ENCODE measurements at places on chromosomes 2 and 18. TPM values are rescaled to one million over a fixed set of nuclear protein-coding genes. Genes with fewer than 3 reads are reported as not detected.

The IL1F10 gene
- total RNA-seq: not detected

The TMEM150A gene
- 20.2 TPM for total RNA-seq

The ALS2 gene
- 15.1 TPM for total RNA-seq

The RFTN2 gene
- total RNA-seq: 15.8 TPM

The RPIA gene
- total RNA-seq: 13.6 TPM

The GAL3ST2 gene
- 1.7 TPM for total RNA-seq

The TWIST2 gene
- total RNA-seq: 18.3 TPM

- no peak for DNase-seq
Observed at GRCh38 chr2:207119048-207119447, 46.7 kb downstream of the KLF7 start.

- DNase-seq: no peak
Observed at GRCh38 chr2:240403396-240404104, 31.9 kb upstream of the GPC1 start.

DNA sequence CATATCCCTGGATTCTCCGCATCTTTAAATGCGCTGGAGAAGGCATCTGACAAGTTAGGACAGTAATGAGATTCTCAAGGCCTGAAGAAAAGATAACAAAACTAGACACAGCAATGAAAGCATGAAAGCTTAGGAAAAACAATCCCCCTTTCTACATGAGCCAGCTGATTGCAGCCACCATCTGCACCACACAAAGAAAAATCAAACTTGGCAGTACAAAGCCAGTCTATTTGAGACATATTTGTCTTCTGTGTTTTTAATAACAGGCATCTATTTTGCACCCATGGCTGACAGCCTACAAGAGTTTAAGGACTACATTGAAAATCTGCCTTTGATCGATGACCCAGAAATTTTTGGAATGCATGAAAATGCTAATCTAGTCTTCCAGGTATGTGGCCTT is 83.6 kb downstream of the TRABD2A start:
- DNase-seq: no peak

GRCh38 chr18:6018671-6019070 is 123.3 kb upstream of the TMEM200C start:
- no peak for DNase-seq

DNA sequence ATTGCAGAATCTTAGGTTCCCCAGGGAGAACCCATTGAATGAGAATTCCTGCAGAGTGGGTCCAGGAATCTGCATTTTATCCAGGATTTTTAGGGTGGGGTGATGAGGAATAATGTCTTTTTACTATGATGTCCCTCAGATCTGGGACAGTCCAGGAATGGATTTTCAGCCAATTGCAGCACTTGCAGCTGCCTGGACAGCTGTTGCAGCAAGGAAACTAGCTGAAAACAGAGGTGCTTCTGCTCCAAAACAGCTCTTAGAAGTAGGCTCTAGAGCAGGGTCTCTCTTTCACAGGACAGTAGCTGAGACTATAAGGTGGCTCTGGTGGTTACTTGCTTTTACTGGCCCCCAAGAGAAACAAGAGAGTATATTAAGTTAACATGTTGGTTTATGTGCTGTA is 9.1 kb downstream of the GLI2 start:
- DNase-seq: no peak

GRCh38 chr2:168971261-168971660 is 59.9 kb downstream of the ABCB11 start:
- DNase-seq: no peak

DNA sequence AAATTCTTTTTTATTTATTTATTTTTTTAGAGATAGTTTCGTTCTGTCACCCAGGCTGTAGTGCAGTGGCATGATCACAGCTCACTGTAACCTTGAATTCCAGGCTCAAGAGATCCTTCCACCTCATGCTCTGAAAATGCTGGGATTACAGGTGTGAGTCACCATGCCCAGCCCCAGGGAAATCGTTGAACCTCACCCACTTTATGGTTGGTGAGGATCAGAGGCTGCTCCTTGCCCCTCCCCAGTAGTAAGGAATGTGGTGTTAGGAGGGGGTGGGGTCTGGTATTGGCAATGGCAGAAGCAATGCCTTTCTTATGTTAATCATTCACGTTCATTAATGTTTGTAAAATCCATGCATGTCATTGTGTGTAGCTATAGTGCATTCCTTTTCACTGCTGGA is 161.9 kb downstream of the SUCLG1 start:
- DNase-seq: no peak

DNA sequence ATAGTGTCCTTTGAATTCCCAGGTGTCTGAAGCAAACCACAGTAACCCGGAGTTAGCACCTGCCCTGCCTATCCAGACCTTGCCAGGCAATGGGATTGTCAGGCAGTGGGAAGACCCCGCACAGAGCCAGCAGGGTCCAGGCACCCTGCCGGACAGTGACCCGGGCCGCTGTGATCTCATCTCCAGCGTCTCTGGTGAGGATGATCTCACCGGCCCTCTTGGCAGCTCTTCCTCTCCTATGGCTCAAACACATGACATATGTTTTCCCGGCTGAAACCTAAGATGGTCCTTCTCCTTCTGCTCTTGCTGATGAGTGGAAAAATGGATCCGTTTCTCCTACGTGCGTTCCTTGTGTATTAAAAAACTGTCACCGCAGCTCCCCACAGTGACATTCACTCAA is 75.1 kb downstream of the ACOXL start:
- no peak for DNase-seq

GRCh38 chr2:15073664-15074063 is 441.1 kb downstream of the LRATD1 start:
- DNase-seq: no peak

DNA sequence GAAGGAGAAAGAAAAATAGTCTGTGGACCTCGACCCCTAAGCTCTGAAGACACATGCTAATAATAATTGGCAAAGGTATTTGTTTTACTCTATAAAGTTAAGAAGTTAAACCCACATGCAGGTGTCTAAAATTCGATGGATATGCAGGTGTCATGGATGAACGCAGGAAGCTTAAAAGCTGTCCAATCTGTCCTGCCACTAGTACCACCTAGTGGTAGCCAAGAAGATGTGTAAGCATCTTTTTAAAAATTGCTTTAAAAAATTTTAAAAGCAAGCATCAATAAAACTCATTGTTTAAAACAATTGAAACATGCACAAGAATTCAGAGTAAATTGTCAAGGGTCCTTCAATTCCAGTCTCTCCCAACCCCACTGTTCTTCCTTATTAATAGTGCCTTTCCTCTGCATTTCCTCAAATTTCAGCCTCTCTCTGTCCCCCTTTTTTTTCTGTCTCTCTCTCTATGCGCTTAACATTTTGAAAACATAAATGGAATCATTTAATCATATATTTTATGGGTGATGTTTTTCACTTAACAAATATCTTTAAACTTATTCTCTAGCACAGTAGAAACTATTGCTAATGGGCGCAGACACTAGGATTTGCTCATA is 30.6 kb upstream of the PPP3R1 start:
- no peak for DNase-seq

GRCh38 chr2:229562472-229563127 is 151.8 kb downstream of the DNER start:
- no peak for DNase-seq

GRCh38 chr2:194602750-194603149 is 1054.3 kb upstream of the SLC39A10 start:
- no peak for DNase-seq

DNA sequence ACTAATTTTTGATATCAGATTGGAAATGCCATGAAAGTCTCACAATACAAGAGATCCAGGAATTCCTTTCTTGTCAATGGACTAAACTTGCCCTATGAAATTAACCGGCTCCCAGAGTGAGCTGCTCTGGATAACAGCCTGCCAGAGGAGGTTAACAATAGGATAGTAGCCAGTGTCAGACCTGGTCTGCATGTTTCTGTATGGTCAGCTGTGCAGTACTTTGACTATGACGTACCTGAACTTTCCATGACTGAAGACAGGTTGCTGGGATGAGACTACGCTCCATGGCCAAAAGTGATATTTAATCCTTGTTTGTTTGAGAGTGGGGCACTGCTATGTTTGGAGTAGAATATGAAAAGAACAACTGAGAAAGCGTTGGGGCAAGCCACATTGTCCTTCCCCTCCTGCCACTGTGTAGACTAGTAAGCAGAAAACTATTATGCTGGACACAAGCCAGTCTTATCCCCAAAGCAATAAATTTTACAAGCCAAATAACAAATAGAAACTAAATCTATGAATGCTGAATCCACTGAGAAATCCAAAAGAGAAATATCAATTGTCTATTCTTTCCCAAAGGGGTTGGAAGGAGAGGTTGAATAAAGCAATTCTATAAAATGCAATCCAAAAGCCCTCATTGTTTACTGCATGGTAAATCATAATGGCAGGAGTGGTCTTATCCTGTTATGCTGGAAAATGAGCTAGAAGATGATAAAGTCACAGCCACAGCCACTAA is 115.5 kb upstream of the CYP26B1 start:
- no peak for DNase-seq

DNA sequence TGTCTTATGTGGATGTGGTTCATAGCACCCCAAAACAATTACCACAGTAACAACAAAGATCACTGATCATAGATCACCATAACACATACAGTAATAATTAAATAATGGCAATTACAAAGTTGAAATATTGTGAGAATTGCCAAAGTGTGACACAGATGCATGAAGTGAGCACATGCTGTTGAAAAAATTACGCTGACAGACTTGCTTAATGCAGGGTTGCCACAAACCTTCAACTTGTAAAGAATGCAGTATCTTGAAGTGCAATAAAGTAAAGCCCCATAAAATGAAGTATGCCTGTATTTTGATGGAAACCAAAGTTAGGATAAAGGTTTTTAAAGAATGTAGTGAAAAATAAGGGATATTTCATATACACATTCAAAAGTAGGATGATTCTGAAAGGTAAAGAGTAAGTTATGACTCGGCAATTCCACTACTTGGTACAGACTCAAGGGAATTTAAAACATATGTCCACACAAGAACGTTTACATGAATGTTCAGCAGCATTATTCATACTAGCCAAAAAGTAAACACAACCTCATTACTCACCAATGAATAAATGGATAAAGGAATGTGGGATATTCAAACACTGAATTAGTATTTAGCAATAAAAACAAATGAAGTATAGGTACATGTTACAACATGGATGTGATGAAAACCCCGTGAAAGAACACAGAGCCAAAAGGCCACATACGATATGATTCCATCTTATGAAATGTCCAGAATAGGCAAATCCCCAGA is 61.6 kb downstream of the SCN9A start:
- no peak for DNase-seq

GRCh38 chr18:10497206-10497749 is 28.5 kb upstream of the NAPG start:
- no peak for DNase-seq

- no peak for DNase-seq
Observed at GRCh38 chr2:204678031-204678430, 132.8 kb downstream of the PARD3B start.

DNA sequence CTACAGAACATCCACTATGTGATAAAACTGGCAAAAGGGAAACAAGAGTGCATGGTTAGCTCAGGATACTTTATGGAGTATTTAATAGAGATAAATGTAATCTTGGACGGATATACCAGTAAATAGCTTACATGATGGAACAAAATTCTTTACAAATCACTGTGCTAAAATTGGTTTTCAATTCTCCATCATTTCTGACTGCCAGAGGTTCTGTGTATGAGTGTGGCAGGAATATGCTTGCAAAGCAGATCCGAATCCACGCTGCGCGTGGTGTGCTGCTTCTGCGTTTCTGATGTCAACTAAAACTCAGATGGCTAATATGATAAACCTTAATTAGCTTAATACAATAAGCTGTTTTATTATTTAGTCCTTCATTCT is 2.1 kb downstream of the ZNF532 start:
- DNase-seq: no peak

DNA sequence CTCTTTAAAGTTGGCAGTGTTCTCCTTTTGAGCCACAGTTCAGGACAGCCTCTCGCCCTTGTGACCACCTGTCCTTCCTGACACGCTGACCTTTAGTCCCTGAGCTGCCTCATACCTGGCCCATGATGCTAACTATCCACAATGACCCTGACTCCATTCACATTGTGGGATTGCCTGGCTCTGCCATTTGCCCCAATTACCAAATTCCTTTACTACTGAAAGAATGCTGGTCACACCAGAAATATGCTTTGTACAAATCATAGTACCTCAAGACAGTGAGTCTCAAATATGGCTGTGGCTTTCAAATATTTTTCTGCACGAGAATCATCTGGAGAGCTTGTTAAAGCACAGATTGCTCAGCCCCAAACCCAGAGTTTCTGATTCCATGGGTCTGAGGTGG is 54.2 kb downstream of the LTBP1 start:
- DNase-seq: no peak

DNA sequence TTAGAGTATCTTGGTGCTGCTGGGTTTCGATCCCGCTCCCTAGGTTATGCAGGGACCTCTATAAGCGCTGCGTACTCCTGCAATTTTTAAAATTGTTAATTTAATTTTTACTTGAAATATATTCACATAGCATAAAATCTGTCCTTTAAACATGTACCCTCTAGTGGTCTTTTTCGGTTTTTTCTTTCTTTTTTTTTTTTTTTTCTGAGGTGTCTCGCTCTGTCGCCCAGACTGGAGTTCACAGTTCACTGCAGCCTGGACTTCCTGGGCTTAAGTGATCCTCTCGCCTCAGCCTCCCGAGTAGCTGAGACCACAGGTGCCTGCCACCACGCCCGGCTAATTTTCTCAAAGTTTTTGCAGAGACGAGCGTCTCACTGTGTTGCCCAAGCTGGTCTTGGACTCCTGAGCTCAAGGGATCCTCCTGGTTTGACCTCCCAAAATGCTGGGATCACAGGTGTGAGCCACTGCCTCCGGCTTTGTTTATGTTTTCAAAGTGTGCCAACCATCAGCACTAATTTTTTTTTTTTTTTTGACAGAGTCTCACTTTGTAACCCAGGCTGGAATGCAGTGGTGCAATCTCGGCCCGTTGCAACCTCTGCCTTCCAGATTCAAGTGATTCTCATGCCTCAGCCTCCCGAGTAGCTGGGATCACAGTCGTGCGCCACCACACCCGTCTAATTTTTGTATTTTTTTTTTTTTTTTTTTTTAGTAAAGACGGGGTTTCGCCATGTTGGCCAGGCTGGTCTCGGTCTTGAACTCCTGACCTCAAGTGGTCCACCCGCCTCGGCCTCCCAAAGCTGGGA is 585 bp upstream of the MOB1A start:
- peak; percentile 18 for DNase-seq

GRCh38 chr2:191114403-191114886 is 36.3 kb downstream of the STAT4 start:
- no peak for DNase-seq

DNA sequence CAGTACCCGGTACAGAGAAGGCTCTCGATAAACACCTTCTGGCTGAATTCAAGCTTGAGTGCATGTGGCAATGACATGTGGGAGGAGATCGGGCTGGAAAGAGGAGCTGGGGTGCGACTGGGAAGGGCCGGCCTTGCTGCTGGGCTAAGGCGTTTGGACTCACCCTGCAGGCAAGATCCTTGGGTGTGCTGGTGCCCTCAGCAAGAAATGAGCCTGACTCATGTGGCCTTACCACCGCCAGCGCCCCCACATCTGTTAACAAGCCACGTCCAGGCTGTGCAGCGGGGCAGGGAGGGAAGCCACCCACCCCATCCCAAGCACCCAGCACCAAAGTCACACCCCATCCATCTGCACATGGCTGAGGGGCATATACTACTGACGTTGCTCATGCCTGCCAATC is 1.3 kb downstream of the HS1BP3 start:
- DNase-seq: peak; percentile 68

Data from adrenal gland (tissue), 19 donors.